ENCODE measurements at places on chromosomes 12 and 14. TPM values are rescaled to one million over a fixed set of nuclear protein-coding genes. Genes with fewer than 3 reads are reported as not detected.

- no peak for DNase-seq
Observed at GRCh38 chr14:72636094-72636493, 257.8 kb downstream of the DPF3 start.

- DNase-seq: no peak
Observed at GRCh38 chr14:45177076-45177475, 41.3 kb downstream of the FANCM start.

GRCh38 chr14:22479776-22480464 lies 109.1 kb downstream of the DAD1 start:
- no peak for DNase-seq

DNA sequence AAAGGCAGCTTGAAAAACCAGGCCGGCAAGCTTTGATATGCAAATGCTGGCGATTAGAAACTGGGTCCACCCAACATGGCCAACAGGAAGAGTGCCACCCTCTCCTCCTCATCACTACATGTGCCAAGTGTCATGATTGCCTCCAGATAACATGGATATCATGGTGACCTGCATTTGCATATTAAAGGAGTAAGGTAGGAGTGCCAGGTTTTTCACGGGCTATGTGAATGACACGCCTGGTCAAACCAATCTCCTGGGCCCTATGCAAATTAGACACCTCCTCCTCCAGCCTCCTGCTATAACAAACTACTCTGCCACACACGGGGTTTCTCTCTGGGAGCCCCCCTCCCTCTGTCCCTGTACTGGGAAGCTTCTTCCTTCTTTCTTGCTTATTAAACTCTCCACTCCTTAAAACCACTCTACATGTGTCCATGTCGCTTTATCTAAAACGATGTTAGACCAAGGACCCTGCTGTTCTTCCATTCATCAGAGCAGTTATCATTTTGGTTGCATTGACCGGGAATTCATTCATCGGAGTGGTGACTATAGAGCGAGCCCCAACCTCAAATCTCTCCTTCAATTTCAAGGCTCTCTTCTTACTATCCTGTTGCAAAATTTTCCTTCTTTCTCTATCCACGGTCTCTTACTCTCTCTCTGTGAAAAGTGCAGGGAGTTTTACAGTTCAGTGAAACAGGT lies 27.5 kb downstream of the APOBEC1 start:
- no peak for DNase-seq

DNA sequence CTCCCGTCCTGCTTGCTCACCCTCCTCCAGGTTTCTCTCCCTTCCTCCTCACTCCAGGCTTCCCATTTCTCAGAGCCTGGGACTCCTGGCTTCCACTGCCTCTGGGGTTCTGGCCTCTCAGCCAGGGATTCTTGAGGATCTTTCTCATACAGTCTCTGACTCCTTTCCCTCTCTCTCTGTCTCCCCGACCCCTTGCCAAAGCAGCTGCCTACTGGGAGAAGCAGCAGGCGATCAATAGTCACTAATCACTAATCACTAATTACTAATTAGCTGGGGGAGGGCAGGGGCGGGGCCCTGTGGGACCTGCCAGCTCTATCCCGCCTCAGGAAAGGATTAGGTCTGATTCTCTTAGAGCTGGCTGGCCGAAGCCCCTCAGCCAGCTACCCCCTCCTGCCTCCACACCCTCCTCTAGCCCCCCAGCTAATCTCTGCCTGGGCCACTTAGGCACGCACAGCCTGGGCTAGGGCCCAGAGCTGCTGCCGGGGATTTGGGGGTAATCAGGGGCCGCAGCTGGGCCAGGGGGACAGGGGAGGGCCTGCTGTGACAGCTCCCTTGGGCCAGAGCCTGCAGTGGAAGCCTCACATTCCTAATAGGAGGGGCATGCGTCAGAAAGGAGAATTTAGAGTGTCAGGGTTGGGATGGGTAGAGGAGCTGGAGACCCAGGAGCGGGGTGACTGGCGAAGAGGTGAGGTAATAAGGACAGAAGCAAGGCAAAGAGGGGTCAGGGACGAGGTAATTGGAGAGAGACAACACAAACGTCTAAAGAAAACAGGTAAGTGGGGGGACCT lies 2.8 kb downstream of the NXPH4 start:
- no peak for DNase-seq

GRCh38 chr12:64318605-64319004 lies 72.0 kb downstream of the C12orf56 start:
- DNase-seq: no peak

- no peak for DNase-seq
Observed at GRCh38 chr14:69619012-69619411, 7.6 kb downstream of the SUSD6 start.

- DNase-seq: no peak
Observed at GRCh38 chr14:29636870-29637269, 290.8 kb downstream of the PRKD1 start.

DNA sequence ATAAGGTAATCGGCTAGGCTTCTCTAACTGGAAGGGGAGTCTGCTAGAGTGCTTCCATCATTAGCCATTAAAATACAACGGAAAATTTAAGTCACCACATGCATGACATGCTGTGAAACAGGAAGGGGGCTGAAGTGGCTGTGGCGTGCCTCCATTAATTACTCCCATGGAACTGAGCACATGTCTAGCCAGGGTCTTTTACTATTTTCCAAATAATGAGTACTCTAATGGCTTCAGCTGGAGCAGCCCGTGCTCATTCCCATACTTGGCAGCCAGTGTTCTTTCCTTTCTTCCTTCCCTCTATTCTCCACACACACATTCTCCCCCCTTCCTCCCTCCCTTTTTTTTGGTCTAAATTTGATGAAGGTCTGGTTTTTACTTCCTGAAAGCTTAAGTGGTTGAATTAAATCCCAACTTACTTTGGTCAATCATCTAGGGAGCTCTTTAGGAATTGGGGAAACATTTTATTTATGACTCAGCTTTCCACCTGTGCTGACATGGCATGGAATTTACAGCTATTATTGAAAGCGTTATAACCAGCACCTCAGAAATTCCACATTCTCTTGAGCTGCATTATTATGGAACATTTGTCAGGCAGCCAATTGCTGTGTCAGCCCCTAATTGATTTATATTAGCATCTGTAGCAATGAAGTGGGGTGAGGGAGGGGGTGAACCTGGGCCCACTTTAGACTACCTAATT lies 72.3 kb downstream of the LRIG3 start:
- DNase-seq: no peak

GRCh38 chr12:30508205-30508967 lies 187.3 kb downstream of the IPO8 start:
- no peak for DNase-seq

DNA sequence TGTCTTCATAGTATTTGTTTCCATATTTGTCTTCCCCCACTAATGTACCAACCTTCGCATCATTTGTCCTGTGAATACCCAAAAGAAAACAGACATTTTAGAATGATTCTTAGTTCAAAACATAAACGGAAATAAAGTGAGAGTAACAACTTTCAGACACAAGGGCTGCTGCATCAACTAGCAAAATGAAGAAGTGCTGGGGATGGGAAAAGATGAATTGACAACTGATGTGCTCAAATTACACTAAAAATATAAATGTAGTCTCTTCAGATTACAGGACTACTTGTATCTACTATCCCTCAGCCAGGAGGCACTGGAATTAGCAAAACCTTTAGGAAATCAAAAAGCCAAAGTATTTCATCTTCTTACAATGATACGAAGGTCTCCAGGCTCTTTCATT lies 743 bp downstream of the NDUFA12 start:
- DNase-seq: no peak

DNA sequence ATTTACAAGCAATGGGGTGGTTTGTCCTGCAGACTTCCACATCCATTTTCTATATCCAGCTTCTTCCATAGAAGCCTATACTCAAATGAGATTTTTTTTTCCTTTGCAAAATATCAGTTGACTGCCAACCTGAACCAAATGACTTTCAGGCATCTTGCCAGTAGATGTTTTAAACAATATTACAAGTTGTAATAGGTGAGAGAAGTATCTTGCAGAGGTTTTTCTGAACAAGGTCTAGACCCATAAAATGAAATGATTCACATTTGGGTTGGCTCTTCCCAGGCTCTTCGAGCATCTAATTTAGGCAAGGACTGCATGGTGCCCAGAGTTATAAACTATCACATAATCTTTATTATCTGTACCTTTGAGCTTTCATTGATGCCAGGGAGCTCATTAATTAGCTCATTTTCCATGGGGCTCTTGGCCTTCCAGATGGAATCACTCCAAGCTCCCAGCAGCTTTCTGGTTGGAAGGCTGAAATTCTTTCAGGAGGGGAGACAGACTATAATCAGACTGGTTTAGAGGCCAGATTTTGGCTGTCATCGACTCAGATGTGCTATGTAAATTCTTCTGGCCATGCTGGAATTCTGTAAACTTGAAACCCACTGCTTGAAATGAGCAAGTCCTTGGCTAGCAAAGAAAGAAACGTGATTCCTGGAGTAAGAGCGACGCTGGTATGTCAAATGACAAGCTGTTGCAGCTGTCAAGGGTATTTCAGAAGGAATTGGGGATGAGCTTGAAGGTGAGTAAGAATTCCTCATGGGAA lies 32.2 kb upstream of the DICER1 start:
- no peak for DNase-seq

GRCh38 chr14:104139460-104140212 lies 1.2 kb downstream of the KIF26A start:
- peak; percentile 76 for DNase-seq

GRCh38 chr14:88556581-88556980 lies 1.8 kb upstream of the PTPN21 start:
- no peak for DNase-seq

- no peak for DNase-seq
Observed at GRCh38 chr14:33532553-33532952, 418.3 kb downstream of the EGLN3 start.

DNA sequence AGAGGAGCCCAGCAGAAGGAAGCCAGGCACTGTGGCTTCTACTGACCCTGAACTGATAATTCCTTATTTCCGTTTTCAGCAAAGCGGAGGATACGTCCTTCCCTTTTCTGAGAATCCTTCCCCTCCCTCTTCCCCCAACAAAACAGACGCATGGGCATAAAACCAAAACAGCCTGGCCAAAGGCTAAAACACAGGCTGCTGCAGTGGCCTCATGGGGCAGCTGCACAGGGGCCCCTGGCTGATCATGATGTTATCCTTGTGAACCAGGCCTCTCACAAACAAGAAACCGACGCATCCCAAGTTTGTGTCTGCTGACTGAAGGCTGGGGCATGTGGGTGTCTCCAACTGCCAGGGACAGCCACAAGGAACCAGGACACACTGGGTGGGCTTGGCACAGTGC lies 23.4 kb upstream of the STON2 start:
- DNase-seq: no peak

DNA sequence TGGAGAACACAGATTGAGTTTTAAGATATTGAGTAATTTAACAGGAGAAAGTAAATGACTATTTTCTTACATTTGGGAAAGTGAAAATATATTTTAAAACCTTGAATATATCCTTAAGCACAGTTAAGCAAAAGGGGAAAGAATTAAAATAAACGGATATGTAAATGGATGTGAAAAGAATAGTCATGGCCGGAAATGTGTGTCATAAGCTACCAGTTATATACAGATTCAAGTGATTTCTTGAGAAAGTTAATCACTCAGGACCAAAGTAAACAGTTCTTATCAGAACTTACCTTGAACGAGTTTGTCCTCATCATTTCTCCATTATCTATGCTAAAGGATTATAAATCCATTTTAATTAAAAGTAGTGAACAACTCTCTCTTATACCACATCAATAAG lies 33.4 kb downstream of the C12orf75 start:
- DNase-seq: no peak

DNA sequence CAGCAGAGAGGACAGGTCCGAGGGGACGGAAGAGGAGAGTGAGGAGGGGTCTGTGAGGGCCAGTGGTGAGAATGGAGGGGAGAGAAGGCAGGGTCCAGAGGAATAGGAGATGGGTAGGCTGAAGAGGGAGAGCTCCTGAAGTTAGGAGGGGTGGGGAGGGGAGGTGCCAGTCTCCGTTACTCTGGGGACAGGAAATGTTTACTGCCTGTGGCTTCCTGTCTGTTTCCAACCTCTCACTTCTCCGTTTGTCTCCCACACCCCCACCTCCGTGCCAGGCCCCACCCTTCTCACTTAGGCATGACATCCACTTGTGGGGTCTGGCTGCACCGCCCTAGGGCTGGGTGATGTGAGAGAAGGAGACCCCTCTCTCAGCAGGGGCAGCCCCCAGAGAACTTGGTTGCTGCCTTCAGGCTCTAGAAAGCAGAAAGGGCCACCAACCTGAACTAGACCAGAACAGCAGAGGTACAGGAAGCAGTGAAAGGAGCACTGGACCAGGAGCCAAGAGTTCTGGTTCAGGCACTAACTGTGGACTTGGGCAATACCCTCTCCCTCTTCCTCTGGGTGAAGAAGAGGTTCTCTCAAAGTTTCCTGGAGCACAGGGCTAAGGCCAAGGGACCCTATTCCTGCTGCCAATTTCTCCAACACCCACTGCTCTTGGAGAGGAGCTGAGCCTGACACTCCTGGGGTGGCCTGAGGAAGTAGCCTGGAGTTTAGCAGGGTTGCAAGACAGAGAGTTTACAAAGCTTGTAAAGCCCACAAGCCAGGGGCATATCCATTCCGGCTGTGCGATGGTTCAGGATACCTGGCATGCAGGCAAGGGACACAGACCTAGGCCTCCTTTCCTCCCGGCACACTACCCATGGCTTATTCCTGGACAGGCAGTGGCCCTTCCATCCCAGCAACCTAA lies 5.5 kb downstream of the ITGA5 start:
- no peak for DNase-seq

DNA sequence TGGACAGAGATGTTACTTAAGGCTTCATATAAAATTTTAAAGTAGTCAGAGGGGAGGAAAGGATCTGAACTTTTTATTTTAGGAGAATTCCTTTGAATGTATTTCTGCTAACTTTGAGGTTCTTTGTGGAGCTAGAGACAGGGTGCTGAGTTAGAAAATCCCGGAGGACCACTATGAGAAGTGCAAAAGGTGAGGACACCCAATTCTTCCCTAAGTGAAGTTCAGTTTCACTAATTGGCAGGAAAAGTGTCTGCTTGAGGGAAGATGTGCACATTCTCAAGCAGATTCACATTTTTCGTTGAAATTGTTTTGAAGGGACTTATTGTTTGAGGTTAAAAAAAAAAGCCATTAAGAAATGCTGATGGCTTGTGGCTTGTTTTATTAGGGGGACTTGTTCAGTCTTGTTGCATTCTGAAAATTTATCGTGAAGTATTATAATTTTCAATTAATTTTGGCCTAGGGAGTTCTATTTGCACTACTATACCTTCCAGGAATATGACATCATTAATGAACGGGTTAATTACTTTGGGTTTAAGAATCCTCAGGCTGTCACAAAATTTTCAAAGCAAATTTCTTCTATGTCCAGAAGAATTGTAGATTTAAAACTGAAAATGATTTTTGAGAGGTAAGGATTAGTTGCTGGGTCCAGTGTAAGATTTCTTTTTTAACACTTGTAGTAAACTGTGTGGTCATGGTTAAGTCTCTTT lies 1.8 kb downstream of the PCNX1 start:
- DNase-seq: no peak

GRCh38 chr12:132224484-132224883 lies 80.2 kb downstream of the NOC4L start:
- no peak for DNase-seq

Gene RIPK3
- total RNA-seq: 12.7 TPM

Gene PUS1
- total RNA-seq: 38.1 TPM

Gene SLC7A8
- 33.4 TPM for total RNA-seq

Gene NPC2
- total RNA-seq: 290 TPM

Gene CREBL2
- 44.0 TPM for total RNA-seq

Gene FAM181A
- not detected for total RNA-seq

Gene ZNF268
- total RNA-seq: 10.8 TPM

Measured in mesenteric fat pad (tissue), 1 donor.